Endothelial cell of umbilical vein (primary cell): ENCODE measurements at places on chromosomes 13 and 19. TPM values are rescaled to one million over a fixed set of nuclear protein-coding genes. Genes with fewer than 3 reads are reported as not detected.

- no peak overlapping the region for H3K4me3 ChIP-seq
- no peak overlapping the region for H3K27ac ChIP-seq
- no peaks in the 10 kb centered on the region for H3K27me3 ChIP-seq
- H3K36me3 ChIP-seq, result no peaks in the 10 kb centered on the region
- no peaks in the 10 kb centered on the region for H3K4me1 ChIP-seq
Observed at GRCh38 chr13:93292366-93292765, 65.8 kb downstream of the GPC6 start.

Gene CD37
- total RNA-seq, result not detected in 2 replicates

Gene CAB39L
- 5.8 and 7.2 TPM in 2 replicates for total RNA-seq

DNA sequence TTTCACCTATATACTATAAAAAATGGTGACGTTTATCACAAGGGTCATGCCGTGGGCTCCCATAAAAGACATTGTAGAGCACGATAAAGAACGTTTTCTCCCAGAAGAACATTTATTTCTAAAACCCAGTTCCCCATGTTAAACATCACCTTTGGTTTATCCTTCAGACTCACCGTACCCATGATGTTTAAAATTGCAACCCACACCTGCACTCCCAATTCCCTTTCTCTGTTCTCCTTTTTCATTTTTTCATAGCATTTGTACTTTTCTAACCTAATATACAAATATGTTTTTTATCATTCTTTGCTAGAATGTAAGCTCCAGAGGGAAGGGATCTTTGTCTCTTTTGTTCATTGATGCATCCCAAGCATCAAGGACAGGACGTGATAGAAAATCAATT is 2.0 kb downstream of the RCBTB2 start:
- peaks cover 10% of the 10 kb centered on the region for H3K4me1 ChIP-seq
- H3K36me3 ChIP-seq, result no peaks in the 10 kb centered on the region
- no peaks in the 10 kb centered on the region for H3K27me3 ChIP-seq
- DNase-seq, result no peak
- no peak overlapping the region for H3K27ac ChIP-seq

Gene ASPDH
- total RNA-seq, result not detected in 2 replicates

DNA sequence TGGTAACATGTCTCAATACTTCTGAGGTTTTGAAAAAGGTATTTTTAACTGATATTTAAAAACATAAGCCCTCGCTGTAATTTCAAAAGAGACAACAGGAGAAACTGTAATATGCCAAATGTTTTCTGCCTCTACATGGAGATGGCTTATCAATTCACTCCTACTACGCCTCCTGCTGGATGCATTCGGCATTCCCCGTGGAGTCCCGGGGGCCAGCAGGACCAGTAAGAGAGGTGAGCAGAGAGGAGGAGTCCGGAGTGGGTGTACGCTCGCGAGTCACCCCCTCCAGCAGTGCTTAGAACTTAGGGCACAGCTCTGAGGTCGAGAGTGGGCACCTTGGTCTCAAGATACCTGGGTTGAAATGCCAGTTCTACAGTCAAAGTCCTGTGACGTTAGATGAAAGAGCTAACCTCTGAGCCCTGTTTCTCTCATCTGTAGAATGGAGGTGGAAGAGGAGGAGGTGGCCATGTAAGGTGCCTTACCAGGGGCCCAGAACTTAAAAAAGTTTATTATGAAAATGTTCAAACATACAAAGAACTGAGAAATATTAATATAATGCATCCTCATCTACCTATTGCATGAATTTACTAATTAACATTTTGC is 110.2 kb downstream of the STK24 start:
- DNase-seq, result peak; percentile 67
- no peaks in the 10 kb centered on the region for H3K4me1 ChIP-seq
- H3K4me3 ChIP-seq, result no peak overlapping the region

- H3K27ac ChIP-seq, result peak overlapping the region; percentile 97
- no peak overlapping the region for H3K4me3 ChIP-seq
- H3K4me1 ChIP-seq, result peaks cover 33% of the 10 kb centered on the region
- peaks cover 28% of the 10 kb centered on the region for H3K36me3 ChIP-seq
Observed at GRCh38 chr19:48724796-48725753, 5.5 kb upstream of the MAMSTR start.

Gene AMER2
- total RNA-seq, result not detected in 2 replicates

GRCh38 chr13:33123066-33123859 is 107.0 kb downstream of the KL start:
- H3K36me3 ChIP-seq, result peaks cover 4% of the 10 kb centered on the region
- DNase-seq, result peak; percentile 65
- H3K4me3 ChIP-seq, result no peak overlapping the region
- H3K27ac ChIP-seq, result peak overlapping the region; percentile 22
- no peaks in the 10 kb centered on the region for H3K27me3 ChIP-seq

DNA sequence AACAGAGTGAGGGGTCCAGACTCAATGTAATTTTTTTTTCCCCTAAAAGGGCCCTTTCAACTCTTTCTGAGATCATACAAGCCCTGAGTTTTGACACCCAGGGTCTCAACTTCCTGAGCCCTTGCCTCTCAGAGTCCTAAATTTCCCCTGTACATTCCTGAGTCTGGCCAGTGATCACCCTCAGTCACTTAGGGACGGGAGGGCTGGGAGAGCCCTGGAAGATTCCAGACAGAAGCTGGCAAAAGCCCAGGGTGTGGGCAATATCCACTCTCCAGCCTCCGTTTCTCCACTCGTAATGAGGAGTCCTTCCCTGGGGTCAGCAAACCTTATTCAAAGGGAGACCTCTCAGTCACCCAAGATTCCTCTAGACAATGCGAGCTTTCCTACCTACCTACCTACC is 1.6 kb downstream of the PPP1R13L start:
- no peaks in the 10 kb centered on the region for H3K27me3 ChIP-seq
- no peak for DNase-seq
- peak overlapping the region; percentile 88 for H3K27ac ChIP-seq
- peaks cover 31% of the 10 kb centered on the region for H3K4me1 ChIP-seq

- no peak overlapping the region for H3K4me3 ChIP-seq
- no peaks in the 10 kb centered on the region for H3K36me3 ChIP-seq
- no peak overlapping the region for H3K27ac ChIP-seq
- DNase-seq, result no peak
- no peaks in the 10 kb centered on the region for H3K27me3 ChIP-seq
Observed at GRCh38 chr13:56332671-56333070, 808.0 kb upstream of the PRR20A start.

DNA sequence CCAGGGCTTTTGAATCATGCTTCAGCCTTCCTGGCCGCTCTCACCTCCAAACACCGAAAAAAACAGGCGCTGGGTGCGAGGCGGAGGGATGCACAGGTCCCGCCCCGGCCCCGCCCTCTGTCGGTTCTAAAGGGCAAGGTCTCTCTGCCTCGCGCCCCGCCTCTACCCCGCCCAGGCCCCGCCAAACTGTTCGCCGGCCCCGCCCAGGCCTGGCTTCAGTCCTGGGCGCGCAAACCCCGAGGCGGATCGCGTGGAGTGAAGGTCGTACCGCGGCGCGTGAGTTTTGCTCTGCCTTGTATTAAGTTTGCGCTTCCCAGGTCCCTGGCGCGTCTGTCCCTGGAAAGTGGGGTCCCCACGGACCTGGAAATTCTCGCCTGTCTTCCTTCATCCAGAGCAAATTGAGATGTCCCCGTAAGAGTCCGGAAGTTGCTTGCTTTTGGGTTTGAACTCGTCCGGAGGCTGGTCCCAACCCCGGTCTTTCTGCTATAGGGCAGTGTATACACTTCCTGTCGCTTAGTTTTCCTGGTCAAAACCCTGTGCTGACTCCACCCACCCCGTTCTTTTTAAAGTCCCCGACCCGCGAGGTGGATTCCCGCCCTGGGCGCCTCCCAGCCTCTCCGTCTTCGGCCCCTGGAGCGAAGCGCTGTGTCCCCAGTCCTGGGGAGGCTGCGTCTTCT is 8.4 kb downstream of the ZNF808 start:
- DNase-seq, result peak; percentile 64
- peak overlapping the region; percentile 28 for H3K27ac ChIP-seq
- H3K36me3 ChIP-seq, result no peaks in the 10 kb centered on the region
- peak overlapping the region; percentile 77 for H3K4me3 ChIP-seq

Gene PSG1
- total RNA-seq, result not detected in 2 replicates

DNA sequence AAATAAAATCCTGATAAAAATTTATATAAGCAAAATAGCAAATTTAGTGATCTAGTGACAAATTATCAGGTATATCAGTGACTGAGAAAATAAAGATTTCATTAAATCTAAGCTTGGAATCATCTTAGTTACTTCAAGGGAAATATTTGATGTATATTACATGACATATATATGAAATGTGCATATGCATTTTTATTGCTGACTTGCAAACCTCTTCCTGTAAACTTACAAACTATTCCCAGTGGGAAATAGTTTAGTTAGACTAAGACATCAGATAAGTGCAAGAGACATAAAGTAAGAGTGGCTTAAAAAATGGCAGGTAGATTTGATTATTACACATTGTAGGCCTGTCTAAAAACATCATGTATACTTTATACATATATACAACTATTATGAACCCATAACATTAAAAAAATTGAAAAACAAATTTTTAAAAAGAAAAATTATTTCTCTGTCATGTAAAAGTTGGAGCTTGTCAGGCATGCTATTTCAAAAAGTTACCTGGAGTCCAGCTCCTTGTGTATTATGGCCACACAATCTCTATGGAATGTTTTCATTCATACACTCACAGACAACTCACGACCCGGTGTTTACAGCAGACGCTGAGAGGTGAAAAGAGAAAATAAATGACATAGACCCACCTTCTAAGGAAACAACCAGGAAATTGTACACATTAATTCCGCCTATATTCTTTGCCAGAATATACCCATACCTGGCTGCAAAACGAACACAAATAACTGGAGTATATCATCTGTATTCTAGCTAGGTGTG is 724.5 kb downstream of the SLITRK6 start:
- no peaks in the 10 kb centered on the region for H3K4me1 ChIP-seq
- H3K27me3 ChIP-seq, result no peaks in the 10 kb centered on the region
- H3K27ac ChIP-seq, result no peak overlapping the region
- DNase-seq, result no peak

DNA sequence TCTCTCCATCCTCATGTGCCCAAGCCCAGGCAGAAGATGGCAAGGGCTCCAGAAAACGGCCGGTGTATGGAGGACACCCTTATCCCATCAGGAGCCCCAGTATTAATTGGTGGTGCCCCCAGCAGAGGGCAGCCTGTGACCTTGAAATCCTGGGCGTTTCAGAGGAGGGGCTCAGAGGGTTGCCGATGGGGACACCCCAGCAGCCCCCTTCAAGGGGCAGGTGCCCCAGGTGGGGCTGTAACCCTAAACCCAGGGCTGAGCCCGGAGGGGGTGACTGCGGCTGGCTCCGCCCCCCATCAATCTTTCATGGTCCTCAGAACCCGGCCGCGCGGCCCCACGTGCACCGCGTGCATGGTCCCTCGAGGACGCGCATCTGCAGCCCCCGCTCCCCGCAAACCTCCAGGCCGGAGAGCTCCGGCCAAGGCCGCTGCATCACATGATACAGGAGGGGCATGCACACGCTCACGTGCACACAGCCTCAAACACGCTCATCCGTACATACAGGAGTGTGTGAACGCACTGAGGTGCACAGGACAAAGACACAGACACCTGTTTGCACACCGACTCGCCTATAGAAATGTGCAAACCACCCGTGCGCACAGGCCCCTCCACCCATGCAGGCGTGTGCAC is 949 bp downstream of the RAB3A start:
- H3K4me3 ChIP-seq, result peak overlapping the region; percentile 46
- no peak for DNase-seq
- H3K27ac ChIP-seq, result no peak overlapping the region
- no peaks in the 10 kb centered on the region for H3K36me3 ChIP-seq
- peaks cover 10% of the 10 kb centered on the region for H3K4me1 ChIP-seq

DNA sequence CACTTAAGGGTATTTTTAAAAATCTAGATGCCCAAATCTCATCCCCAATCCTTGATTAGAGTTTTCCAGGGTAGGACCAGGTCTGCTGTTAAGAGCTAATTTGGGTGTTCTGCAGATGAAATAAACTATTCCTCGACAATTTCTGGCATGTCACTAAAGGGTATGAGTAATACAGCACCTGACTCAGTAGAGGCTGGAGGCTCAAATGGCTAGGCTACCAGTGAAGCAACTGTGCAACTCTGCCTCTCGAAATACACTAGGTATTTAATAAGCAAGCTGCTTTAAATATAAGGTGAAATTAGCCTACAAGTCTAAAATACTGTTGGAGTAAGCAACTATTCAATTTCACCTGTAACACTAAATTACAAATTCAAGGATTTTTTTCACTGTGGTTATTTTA is 1.5 kb downstream of the RNF6 start:
- H3K4me1 ChIP-seq, result peaks cover 21% of the 10 kb centered on the region
- peak; percentile 14 for DNase-seq
- peak overlapping the region; percentile 3 for H3K4me3 ChIP-seq

DNA sequence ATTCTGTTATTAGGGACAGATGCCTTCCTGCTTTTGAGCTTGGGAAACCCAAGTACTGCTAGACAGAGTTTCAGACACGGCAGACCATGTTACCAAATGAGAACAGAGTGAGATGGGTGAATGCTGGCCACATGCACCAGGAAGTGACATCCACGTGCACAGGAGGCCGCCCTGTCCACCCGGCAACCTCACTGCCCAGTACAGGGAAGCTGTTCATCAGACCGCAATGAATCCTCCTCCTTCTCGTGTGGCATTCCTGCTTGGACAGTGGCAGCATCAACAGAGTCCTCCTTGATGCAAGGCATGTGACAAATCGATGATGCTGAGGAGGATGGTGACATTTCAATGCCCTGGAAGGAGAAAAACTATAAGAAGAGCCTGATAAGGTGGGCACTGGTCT is 191.0 kb upstream of the SOX1 start:
- no peaks in the 10 kb centered on the region for H3K27me3 ChIP-seq
- DNase-seq, result no peak
- no peak overlapping the region for H3K27ac ChIP-seq
- H3K4me1 ChIP-seq, result no peaks in the 10 kb centered on the region

DNA sequence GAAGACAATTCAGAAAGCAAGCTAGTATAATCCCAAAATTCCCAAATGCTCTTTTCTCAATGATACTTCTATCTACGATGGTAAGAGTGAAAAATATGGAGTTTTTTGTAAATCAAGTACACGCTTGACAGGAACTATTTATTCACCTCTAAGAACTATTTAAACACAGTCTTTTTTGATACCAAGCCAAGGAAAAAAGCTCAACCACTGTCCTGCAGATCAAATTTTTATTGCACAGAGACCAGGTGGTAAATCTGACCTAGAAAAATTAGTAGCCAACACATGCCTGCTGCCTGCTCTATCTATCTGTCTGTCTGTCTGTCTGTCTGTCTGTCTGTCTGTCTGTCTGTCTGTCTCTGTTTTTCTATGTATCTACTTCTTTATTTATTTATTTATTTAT is 292.2 kb downstream of the MZT1 start:
- no peaks in the 10 kb centered on the region for H3K4me1 ChIP-seq
- H3K36me3 ChIP-seq, result no peaks in the 10 kb centered on the region
- no peaks in the 10 kb centered on the region for H3K27me3 ChIP-seq
- no peak overlapping the region for H3K4me3 ChIP-seq
- DNase-seq, result no peak

- DNase-seq, result peak; percentile 8
- no peak overlapping the region for H3K27ac ChIP-seq
- no peak overlapping the region for H3K4me3 ChIP-seq
Observed at GRCh38 chr13:59843040-59843439, 320.7 kb downstream of the DIAPH3 start.
